Esophagus squamous epithelium (tissue), 5 donors: ENCODE measurements at places on chromosomes 1 and 21.

DNA sequence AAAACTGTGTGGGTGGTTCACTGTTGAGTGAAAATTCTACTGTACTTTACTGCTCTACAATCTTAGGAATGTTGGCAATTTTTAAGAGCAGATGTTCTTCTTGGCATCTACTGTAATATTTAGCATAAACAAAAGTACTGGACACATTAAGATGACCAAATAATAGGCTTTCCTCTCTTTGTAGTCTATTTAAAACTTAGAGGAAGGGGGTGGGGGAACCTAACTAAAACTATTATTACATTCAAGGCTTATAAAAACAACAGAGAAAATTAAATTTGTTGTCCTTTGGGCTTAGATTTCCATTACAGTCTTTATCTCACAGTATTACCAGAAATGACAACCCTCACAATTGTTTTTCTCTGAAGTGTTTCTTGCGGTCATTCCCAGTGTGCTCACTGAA, 181.2 kb downstream of the PLPPR4 start:
- DNase-seq = no peak

DNA sequence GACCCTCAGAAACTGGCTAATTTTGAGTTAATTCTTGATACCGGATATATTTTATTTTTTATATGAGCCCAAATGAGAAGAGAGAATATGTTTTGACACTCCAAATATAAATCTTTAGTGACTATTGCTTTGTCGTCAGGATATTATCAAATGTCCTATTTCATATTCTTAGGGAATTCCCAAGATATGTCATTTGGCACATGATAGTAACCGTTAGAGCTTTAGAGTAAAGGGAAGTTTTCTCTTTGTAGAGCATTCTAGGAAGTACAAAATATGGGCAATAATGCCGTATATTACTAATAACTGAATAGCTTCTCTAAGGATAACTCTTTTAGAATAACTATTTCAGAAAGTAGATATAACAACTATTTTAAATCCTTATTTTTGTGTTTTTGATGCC, 8.3 kb upstream of the AMY2B start:
- no peak for DNase-seq

- no peak for DNase-seq
Measured at GRCh38 chr1:226223157-226223785, at the start of gene MIXL1. Gene MIXL1 (plus strand): TSS chr1:226223664. CDS start chr1:226223682, 18 bp downstream.

DNA sequence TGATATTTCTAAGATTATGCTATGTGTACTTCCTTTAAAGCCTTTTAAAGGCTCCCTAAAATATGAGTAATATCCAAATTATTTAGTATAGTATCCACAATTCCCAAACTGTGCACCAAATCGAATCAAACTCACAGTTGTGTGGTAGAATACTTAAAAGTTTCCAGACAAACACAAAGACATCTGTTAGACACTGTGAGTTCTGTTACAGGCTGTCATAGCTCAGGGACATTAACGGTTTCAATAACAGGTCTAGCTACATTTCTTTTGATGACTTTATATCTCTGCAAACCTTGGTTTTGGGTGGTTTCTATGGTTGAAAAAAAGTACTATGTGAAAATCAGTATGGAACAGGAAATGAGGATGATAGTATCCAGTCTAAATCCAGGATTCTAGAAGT, 36.9 kb upstream of the NEK7 start:
- DNase-seq = no peak

- DNase-seq = no peak
Measured at GRCh38 chr1:27934818-27935549, at the start of gene SMPDL3B. Gene SMPDL3B (plus strand): TSS chr1:27935000. CDS start chr1:27935184, 184 bp downstream.

DNA sequence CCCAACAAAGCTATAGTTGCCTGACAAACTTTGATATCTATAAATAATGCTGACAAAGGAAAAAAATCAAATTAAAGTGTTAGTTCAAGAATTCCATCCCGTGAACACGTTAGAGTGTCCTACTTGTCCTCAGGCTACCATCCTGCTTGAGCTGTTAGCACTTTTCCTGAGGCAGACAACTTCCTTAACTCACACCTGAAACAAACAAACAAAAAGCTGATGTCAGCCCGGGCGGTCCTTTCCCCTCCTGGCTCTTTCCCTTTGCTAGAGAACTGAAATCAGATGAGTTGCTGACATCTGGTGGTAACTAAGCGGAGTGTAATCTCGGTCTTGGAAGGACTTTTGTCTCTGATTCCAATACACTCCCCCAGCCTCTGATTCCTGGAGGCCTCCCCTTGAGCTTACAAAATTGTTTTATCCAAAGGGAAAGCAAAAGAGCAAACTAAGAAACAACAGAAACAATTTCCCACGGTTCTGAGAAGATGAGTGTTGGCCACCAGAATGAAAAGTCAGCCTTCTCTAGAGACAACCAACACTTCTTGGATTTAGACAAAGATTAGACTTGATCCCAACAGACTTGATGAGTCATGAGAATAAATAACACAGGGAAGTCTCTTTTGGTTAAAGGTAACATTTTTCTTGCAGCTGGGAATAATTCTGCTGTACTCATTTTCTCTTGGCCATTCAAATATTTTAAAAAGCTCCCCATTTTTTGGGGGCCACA, 135.4 kb downstream of the PROX1 start:
- DNase-seq = no peak

- no peak for DNase-seq
Measured at GRCh38 chr1:26991310-26992116, 2.0 kb upstream of the TRNP1 start.

DNA sequence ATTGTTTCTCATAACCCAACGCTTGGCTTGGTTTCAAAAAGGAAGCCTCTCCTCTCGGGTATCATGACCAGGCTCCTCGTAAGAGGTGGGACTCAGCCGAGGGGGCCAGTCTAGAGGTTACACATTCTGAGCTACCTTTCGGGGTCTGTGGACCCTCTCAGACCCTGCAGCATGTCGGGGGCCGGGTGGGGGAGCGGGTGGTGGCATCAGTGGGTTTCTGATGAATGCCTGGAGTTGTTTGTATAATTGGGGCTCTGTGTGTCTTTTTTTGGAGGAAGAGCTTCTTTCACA, 229.3 kb downstream of the CAMTA1 start:
- no peak for DNase-seq

GRCh38 chr1:110393691-110394492, 3.1 kb upstream of the SLC16A4 start:
- DNase-seq = no peak

- DNase-seq = no peak
Measured at GRCh38 chr1:45299981-45300668, 26.6 kb upstream of the HPDL start.

DNA sequence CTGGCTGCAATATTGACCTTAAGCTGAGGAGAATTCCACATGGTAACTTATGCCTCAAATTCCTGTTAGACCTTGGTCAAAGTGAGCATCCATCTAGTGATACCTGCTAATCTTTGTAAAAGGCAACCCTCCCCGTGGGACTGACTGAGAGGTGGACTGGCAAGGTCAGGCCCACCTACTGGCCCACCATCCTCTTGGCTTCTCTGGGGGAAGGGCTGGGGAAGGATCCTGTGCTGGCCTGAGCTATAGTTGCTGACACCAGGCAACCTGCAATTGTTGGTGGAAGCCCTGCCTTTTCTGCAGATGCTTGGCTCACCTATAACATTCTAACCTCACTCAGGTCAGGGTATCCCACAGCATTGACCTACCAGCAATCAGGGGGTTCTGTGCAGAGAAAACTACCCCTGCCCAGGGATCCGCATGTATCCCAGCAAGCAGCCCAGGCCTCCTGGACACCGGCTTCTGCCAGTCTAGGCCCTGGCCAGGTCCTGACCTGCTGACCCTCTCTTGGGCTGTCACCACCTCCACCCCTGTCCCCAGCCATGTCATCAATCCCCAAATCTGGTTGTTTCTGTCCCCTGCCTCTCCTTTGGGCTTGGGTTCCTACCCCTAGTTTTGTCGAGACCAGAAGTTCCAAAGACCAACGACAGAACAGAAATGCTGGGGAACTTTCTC, 108.1 kb upstream of the EDN2 start:
- DNase-seq = no peak

GRCh38 chr1:170351366-170351946, 180.5 kb upstream of the GORAB start:
- no peak for DNase-seq

- no peak for DNase-seq
Measured at GRCh38 chr1:3074297-3074741, 5.3 kb downstream of the PRDM16 start.

DNA sequence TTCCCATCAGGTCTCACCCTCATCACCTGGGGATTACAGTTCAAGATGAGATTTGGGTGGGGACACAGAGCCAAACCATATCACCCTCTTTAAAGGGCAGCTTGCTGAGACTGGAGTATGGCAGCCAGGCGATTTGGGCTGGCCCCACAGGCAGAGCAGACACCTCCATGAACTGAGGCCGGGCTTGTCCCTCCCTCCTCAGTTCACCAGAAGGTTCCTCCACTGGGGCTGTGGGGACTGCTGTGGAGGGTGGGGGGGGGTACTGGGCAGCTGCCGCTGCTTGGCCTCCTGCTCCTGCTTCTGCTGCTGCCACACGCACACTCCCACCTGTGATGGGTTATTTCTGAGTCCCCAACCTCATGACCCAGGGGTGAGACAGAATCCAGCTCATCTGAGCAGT, 53.9 kb upstream of the PDE9A start:
- DNase-seq = no peak

DNA sequence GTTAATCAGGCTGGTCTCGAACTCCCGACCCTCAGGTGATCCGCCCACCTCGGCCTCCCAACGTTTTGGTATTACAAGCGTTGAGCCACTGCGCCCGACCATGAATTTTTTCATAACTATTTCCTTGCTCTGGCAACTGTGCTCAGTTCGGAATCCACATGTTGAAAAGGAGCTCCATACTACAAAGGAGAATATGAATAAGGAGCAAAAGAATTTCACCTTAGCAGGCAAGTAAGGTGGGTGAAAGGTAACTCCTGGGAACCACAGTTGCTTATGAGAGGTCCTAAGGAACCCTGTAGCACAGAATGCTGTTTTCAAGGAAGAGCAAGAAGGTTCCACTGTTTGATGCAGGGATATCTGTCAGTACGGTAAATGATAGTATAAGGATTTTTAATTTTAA, 29.9 kb upstream of the NADK start:
- DNase-seq = no peak

DNA sequence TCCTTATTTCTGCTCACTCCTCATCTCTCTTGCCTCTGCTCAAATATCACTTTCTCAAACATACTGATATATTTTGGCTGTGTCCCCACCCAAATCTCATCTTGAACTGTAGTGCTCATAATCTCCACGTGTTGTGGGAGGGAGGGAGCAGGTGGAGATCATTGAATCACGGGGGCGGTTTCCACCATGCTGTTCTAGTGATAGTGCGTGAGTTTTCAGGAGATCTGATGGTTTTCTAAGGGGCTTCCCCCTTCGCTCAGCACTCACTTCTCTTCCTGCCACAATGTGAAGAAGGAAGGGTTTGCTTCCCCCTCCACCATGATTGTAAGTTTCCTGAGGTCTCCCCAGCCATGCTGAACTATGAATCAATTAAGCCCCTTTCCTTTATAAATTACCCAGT, 26.6 kb downstream of the ZBTB8OS start:
- DNase-seq = no peak

GRCh38 chr1:108036796-108037562, 72.0 kb upstream of the VAV3 start:
- DNase-seq = no peak

DNA sequence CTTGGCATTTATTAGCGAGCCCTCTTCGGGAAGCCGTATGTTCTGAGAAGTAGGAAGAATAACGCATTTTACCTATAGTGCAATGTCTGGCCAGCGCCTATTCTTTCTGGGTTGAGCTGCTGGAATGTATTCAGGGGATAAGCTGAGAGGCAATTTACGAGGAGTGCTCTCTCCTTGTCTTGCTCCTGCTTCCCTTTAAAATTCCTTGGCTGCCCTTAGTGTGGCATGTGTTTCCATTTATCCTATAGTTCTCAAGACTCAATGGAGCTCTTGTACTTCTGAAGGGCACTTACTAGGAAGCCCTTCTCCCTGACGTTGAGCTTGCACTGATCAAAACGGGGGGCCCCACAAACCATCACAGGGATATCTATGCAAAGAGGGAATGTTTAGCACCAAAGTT, 364.6 kb downstream of the DISC1 start:
- no peak for DNase-seq

- no peak for DNase-seq
Measured at GRCh38 chr1:192633533-192634253, 2.3 kb upstream of the RGS13 start.

GRCh38 chr1:160429702-160430535, 29.6 kb downstream of the VANGL2 start:
- no peak for DNase-seq

GRCh38 chr1:91894036-91894761, 8.2 kb upstream of the TGFBR3 start:
- DNase-seq = no peak
